CD4-positive, alpha-beta memory T cell (primary cell): ENCODE measurements at places on chromosomes 5 and 9. TPM values are rescaled to one million over a fixed set of nuclear protein-coding genes. Genes with fewer than 3 reads are reported as not detected.

EIF4E1B gene
- total RNA-seq = not detected

RNF208 gene
- total RNA-seq = 1.3 TPM

ACTBL2 gene
- total RNA-seq = not detected

SPATA31D4 gene
- total RNA-seq = not detected

PRLR gene
- not detected for total RNA-seq

OTP gene
- not detected for total RNA-seq

ALDH7A1 gene
- 1.3 TPM for total RNA-seq

GRCh38 chr5:71471193-71471592, 15.7 kb downstream of the BDP1 start:
- no peak for DNase-seq

GRCh38 chr5:92909602-92909962, 671.4 kb downstream of the NR2F1-AS1 start:
- no peak for DNase-seq

GRCh38 chr5:178529080-178529479, 61.1 kb downstream of the COL23A1 start:
- no peak for DNase-seq

- DNase-seq = no peak
Measured at GRCh38 chr5:14209222-14209822, 66.2 kb downstream of the TRIO start.

DNA sequence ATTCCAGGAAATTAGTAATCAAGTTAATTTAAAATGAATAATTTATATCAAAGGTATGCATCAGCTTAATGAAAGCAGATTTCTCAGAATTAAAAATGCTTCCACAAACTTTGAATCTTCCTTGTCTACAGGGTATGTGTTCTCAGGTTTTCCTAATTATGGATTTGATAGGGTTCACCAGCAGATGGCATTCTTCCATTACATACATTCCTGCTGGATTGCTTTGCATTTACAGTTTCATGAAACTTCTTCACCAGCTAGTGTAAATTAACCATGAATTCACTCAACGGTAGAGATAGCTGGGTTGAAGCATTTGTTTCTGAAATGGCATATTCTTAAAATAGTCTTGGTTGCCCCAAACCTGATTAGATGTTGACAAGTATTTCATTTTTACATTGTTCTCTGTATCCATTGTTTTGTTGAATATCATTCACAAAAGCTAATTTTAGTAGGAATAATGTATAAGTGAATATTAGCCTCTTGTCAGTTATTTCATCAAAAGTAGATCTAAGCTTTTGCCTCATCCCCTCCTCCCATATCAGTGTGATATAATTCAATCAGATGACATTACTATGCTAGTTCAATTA, 68.7 kb upstream of the WDR41 start:
- no peak for DNase-seq

GRCh38 chr5:54140247-54140840, 170.0 kb downstream of the ARL15 start:
- no peak for DNase-seq
